Activated CD4-positive, alpha-beta T cell treated with anti-CD3 and anti-CD28 coated beads, Interleukin-2, amount 50 U/mL, for 24 hours (primary cell): ENCODE measurements at places on chromosomes 5 and 9.

DNA sequence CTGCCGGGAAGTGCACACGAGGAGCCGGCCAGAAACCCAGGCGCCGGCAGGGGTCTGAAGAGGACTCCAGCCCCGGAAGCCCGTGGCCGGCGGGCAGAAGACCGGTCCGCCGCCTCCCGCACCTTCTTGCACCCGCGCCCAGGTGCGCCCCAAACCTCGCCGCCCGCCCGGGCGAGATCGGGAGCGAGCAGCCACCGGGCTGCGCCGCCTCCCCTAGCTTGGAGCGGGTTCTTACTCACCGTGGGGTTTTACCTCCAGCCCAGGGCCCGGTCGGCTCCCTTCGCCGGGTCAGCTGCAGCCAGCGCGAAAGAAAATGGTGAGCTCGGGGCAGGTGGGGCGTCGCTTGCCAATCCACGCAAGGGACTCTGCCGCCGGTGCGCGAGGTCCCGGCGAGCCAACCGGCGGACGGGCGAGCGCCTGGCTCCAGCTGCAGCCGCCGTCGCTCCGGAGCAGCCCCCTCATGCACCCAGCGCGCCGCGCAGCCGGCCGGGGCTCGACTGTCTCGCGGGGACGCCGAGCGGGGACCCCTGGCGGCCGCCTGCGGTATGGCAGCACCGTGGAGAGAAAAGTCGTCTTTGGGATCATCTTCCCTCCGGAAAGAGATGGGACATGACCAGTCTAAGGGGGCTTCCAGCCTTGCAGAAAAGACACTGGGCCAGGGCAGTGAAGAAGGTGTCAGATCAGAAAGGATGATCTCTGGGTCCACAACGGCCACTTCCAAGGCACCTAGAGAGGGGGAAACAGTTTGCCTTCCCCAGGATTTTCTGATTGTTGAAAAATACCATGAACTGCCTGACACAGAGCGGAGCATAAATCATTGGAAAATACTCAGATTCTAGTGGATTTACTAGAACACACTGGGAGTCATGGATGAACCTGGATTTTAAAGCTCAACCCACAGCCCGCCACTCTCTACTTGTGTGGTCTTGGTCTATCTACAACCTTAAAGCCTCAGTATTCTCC, at the start of gene MOB3B:
MOB3B (minus strand) TSS at position 499 of the 963 bp plus-strand sequence. CDS start 74,264 bp downstream, outside the sequence.
- DNase-seq, result peak; percentile 64

DNA sequence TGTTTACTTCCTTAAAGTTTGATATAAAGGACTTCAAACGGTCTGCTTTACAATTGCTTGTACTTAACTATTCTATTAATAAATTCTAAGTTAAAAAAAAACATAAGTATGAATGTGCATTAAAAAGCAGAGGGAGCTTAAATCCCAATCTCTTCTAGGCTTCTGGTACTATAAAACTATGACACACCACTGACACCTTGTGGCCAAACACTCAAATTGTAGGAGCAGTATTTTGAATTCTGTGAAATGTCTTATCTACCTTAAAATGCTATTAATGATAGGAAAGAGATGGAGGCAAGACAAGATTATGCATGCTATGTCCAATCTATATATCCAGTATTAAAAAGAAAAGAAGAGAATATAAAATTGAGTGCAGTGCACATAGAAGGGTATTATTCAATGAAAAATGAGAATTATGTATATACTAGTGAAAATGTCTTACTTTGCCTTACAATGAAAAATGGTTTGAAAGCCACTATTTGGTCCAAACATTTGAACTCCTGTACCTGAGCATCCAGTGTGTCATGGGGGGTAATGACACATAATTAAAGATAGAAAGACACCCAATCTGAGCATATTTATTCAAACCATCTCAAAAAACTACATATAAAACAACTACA, 87.6 kb downstream of the ERP44 start:
- DNase-seq, result no peak

DNA sequence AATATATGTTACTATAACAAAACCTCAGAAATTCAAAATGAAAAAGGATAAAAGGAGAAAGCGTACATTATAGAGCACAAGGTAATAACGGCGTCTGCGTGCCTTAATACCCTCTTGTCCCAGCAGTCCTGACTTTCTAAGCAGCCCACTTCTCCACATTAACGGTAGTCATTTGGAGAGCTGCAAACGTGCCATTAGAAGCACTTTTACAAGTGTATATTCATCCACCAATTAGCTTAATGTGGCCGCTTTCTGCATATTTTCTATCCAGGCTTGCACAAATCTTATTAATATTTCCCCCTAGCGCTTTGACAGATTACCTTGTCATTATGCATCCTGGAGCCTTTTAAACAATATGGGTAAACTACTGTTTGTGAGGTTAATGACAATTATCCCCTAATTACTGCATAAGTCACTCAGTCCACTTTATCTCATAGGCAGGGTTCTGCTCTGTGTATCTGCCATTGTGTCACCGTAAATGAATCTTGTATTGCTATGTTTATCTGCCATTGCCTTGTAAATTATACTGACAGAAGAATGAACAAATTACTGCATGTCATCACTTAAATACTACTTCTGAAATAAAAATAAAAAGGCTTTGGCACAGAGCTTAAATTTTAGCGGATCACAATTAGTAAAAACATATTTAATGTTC, 421.3 kb downstream of the BNC2 start:
- DNase-seq, result no peak

DNA sequence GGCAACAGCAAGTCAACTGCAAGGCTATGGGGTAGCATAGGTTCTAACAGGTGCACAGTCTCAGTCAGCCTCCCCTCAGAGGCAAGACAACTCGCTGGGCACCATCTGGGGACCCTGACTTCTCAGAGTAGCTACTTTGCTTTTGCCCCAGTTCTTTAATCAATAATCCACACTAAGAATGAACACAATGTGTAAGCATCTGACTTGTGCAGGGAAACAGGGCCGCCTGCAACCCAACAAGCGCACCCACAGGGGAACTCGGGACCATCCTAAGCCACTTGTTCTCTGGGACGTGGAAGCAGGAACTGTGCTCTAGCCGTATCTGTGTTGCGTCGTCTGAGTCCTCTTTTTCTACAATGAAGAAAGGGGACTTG, 1.9 kb downstream of the MOB3B start:
- DNase-seq, result no peak

GRCh38 chr5:127609011-127609410, 39.9 kb upstream of the CTXN3 start:
- no peak for DNase-seq

DNA sequence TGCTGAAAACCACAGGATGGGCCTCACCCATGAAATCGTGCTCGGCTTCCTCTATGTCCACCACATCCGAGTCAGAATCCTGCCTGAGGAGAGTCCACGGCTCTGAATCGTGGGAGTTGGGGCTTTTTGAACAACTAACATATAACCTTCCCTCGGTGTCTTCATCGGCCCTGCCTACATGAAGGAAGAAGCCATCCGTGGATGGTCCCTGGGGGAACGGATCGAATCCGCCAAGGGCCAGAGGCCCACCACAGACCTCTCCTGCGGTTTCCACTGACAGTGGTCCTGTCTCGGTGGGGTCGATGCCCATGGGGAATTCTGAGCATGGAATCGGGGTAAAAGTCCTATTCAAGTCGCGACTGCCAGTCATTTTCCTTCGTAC, 85.0 kb downstream of the CAMSAP1 start:
- no peak for DNase-seq

DNA sequence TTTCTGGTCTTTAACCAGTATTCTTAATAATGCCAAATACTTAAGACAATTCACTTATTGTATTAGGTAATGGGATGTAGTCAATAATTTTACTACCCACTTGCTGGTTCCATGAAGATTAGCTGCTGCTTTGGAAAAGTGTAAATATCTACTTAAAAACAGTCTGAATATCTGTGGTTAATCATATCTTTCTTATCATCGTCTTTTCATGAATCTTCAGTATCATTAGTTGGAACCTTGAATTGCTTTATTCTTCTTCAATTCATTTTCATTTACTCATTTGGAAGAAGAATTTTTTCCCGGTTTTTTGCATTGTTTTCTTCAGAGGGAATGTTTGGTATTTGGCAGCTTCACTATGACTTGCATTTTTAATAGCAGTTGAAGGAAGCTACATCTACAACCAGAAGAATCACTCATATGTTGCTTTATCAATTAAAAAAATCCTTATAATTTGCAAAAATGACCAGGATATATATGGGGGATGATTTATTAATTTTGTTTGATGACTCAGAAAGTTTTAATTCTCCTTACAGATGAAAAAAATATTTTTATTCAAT, 1398.3 kb upstream of the CDH6 start:
- no peak for DNase-seq

DNA sequence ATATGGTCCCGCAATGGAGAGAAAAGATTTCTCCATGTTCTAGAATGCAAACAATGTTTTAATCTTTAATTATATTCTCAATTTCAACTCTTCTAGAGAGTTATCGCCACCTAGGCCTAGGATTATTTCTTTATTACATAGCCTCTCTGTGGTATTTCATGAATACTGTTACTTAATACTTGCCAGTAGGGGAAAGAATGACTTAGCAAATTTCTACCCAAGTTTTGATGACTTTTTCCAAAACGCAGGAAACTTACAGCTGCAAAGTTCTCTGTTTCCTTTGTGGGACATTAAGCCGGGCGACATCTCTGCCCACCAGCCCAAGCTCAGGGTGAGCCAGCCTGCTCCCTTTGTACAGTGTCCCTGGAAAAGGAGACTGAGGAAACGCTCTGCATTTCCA, 73.8 kb downstream of the MED27 start:
- DNase-seq, result no peak

- DNase-seq, result no peak
Measured at GRCh38 chr9:3186751-3187150, 339.1 kb downstream of the RFX3 start.

DNA sequence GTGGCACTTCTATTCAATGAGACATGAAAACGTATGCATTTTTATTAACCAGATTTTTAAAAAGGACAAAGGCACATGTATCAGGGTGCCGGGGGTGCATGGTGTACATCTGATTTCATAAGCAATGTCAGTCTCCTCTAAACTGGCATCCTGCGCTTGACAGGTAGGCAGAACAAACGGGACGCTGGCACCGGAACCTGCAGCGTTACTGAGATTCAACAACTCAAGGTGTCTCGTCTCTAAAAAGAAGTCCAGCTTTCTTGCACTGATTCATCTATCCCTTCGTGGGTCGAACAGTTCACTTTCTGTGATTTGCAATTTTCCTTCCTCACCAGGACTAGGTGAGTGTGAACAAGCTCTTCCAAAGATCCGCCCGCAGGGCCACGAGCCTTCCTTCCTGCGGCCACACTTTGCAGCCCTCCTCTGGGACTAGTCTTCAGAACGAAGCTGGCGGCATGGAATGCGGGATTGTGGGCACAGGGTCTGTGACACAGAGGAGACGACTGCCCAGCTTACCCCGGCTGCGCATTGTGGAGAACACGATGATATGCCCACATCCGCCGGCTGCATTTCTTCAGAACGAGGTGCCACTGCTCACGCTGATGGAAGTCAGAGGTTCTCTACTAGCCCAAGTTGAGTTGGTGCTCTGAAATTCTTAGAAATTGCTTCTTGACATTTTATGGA, 7.2 kb downstream of the SLC6A3 start:
- DNase-seq, result no peak

GRCh38 chr9:5425006-5425628, 12.6 kb downstream of the PLGRKT start:
- DNase-seq, result no peak

DNA sequence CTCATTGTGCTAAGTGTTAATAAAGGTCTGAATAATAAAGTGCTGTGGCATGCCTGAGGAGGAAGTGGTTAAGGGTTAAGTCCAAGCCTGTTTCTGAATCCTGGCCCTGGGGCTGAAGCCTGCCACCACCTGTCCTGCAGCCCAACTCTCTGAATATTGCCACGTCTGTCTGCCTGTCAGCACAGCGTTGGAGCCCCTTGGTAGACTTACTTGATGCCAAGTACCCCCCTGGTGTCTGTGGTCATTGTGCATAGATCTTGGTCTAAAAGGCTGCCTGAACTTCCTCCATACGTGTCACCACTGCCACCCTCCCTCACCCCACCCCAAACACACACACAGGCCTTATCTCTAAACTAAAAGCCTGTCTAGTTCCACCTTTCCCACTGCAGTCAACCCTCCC, 35.4 kb upstream of the SLC2A8 start:
- DNase-seq, result no peak

- no peak for DNase-seq
Measured at GRCh38 chr5:135503871-135504270, 31.9 kb downstream of the NEUROG1 start.

- no peak for DNase-seq
Measured at GRCh38 chr9:133741716-133742115, 3.6 kb upstream of the SARDH start.

GRCh38 chr5:180866985-180867384, 5.9 kb upstream of the ZFP62 start:
- DNase-seq, result no peak

- no peak for DNase-seq
Measured at GRCh38 chr5:120817044-120817985, 353.2 kb downstream of the PRR16 start.

- no peak for DNase-seq
Measured at GRCh38 chr9:80218328-80218727, 646.6 kb downstream of the TLE4 start.

GRCh38 chr5:89690331-89690730, 719.2 kb downstream of the CETN3 start:
- DNase-seq, result no peak

DNA sequence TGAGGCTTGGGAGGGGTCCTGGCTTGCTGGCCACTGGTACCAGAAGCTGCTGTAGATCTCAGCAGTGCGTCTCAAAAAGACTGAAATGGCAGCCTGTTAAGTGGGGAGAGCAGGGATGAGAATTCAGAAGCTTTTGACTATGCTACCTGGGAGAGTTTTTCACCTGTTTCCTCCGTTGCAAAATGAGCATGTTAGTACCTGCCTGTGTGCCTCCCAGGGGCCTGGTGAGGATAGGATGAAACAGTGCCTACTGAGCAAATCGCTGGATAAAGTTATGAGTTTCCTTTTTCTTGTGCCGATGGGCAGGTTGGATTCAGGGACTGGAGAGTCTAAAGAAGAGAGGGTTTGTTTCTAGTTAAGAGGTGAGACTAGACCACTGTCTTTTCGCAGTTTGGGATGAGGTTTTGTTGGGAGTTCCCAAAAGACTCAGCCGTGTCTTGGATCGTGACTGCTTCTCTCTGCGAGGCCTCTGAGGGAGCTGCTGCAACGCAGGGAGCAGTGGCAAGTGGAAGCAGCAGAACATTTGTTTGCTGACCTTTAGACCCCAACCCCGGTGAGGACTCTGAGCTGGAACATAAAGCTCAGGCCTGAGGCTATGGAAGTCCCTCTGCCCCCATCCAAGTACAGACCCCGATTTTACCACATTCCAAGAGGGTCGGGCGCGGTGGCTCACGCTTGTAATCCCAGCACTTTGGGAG, 1.4 kb downstream of the RALGPS1 start:
- no peak for DNase-seq

- no peak for DNase-seq
Measured at GRCh38 chr5:71923755-71924154, 183.5 kb upstream of the MAP1B start.

- no peak for DNase-seq
Measured at GRCh38 chr5:83834306-83834705, 113.7 kb upstream of the HAPLN1 start.

DNA sequence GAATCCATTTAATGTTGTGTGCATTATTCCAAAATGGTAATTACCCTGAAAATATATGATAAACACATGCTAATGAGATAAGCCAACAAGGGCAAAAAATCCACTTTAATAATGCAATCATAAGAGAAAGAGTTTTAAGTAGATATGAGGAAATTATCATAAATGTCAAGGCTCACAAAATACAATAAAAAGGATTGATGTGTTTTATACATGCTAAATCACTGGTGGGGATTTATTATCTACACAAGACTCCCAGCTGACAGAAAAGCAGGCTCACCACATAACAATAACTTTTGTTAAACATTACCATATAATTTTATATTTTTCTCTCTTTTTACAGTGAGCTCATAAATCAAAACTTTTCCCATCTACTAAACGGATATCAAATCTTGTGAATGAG, 306.2 kb upstream of the GRAMD2B start:
- DNase-seq, result no peak
